ENCODE measurements at places on chromosomes 16 and 17.

DNA sequence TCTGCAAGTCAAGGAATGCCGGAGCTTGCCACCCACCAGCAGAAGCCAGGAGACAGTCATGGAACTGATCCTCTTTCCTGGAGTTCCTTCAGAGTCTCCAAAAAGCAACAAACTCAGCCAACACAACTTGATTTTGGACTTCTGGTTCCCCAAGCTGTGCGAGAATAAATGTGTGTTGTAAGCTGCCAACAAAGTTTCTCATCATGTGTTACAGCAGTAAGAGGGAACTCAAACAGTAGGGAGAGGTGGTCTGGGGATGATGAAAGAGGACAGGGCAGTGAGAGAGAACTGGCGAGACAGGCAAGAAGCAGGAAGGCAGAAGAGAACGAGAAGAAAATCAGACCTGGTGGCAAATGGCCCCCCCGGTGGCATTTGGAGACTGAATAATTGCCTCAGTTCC lies 204.9 kb downstream of the MAF start:
- DNase-seq, result no peak

- DNase-seq, result peak; percentile 39
Measured at GRCh38 chr17:4498461-4499397, at the start of gene SPNS2. Gene SPNS2 (plus strand): TSS chr17:4498881. CDS start chr17:4499048, 167 bp downstream.

GRCh38 chr16:31332544-31332943 lies 22.4 kb upstream of the ITGAX start:
- DNase-seq, result no peak

DNA sequence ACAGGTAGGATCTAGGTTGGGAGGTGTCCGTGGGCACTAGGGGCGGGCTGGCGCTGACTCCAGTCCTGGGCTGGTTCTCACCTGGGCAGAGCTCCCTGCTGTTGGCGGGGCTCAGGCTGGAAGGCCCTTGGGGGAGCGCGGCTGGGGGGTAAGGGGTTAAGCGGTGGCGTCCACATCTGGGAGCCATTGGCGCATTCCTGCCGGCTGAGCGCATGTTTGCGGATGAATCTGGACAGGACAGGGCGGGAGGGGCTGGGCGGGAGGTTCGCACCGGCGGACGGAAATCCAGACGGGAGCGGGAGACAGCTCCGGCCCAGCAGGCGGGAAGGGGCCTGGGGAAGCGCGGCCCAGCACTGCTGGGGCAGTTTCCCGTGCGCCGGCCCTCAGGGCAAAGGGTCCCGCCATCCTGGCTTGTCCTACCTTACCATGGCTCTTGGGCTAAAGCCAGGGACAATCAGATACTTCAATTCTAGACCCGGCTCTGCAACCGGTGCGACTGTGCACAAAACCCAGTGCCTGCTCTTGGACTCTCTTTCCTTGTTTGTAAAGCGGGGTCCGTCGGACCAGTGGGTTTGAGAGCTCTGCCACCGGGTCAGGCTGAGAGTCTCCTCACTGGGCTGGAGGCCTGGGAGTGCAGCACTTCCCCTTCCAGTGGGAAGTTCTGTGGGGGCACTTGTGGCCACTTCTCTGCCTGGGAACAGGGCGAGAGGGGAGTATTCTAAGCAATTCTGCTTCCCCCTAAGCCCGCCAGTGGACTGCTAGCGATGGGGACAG lies 7.8 kb downstream of the RARA start:
- DNase-seq, result no peak

- DNase-seq, result no peak
Measured at GRCh38 chr17:47654991-47655390, 5.3 kb downstream of the KPNB1 start.

- no peak for DNase-seq
Measured at GRCh38 chr17:64470625-64471024, 21.7 kb downstream of the MILR1 start.

DNA sequence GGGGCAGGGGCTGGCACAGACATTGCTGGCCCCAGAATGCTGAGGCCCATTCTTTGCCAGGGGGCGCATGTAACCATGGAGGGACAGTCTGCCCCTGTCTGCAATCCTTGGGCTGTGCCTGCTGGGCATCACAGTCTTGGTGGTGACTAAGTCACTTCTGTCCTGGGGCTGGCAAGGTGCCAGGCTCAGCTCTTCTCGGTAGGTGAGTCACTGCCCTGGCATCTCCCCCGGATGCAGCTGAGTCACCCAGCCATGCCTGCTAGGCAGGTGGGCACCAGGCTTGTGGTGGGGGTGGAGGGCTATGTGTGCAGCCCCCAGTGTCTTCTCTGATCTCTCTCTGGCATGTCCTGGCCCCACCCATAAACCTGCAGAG lies 5.6 kb downstream of the RARA start:
- peak; percentile 91 for DNase-seq

DNA sequence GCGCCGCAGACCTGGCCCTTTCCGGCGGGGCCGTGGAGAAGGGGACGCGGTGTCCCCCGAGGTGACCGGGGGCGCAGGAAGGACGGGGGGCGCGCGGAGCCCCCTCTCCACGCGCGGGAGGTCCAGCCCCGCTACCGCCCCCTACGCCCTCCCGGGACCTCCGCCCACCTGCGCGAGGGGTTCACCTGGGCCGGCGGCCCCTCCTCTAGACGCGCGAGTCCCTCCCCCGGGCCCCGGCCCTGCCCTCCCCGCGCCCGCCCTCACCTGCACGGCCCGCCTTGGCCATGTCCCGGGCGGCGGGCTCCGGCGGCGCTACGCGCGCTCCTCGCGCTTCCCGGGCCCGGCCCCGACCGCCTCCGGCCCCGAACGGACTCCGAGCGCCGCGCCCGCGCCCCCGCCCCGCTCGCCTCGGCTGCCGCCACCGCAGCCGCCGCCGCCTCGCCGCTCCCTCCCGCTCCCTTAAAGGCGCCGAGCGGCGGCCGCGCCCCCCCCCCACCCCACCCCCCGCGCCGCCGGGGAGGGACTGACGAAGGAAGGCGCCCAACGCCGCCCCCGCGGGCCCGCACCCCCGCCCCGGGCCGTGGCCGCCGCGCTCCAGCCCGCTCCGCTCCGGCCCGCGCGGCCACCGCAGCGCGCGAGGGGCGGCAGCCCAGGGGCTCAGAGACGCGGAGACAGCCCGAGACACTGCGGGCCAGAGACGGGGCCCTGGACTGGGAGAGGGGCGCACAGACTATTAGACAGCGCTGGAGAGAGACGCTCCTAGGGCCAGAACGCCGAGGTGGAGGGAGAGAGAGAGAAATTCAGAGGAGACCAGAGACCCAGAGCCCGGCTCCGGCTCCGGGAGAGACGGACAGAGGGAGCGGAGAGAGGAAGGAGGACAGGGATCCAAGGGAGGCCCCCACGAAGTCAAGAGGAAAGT lies at the start of gene PITPNM3:
Gene PITPNM3, minus strand, starts transcription at position 435 of the 919 bp plus-strand sequence. Its CDS starts 149 bp downstream, at position 286.
- no peak for DNase-seq

DNA sequence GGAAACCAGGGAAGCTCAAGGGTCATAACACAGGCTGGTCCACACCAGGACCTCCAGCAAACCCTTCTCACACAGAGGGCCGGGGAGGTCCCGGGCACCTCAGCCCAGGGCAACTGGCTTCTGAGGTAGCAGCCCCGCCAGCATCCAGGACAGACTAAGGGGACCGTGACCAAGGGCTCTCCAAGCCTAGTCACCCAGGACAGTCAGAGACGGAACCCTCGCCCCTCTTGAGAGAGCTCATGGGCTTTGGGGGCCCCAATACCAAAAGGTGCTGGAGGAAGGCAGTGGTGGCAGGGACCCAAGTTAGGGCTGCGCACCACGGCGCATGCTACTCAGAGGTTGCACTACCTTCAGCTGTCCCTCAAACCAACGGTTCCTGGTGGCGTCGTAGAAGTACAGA lies 54.9 kb downstream of the KLHDC4 start:
- no peak for DNase-seq

GRCh38 chr17:80960797-80961452 lies 30.7 kb upstream of the CHMP6 start:
- no peak for DNase-seq
